Large intestine (tissue), 12 donors: ENCODE measurements at places on chromosomes 12 and 14. TPM values are rescaled to one million over a fixed set of nuclear protein-coding genes. Genes with fewer than 3 reads are reported as not detected.

DNA sequence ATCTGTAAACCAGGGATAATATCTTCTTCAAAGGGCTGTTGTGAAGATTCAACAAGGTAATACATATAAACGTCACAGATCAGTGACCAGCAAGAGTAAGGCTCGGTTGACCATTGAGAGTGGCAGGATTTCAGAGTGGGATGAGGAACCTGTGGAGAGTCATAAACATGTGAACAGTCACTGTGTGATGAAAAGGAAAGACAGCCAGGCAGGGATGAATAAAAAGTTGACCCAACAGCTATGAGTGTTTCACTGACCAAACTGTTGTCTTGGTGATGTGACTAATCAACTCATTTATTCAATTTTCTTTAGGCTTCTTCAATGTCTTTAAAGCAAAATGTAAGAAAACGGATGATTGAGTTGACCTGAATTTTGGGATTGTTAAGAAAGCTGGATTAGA, 8.6 kb upstream of the FRMD6 start:
- DNase-seq = no peak

- DNase-seq = peak; percentile 5
Measured at GRCh38 chr12:105279460-105280056, 43.6 kb upstream of the APPL2 start.

GRCh38 chr12:48000878-48001504, 3.3 kb downstream of the COL2A1 start:
- peak; percentile 69 for DNase-seq

DNA sequence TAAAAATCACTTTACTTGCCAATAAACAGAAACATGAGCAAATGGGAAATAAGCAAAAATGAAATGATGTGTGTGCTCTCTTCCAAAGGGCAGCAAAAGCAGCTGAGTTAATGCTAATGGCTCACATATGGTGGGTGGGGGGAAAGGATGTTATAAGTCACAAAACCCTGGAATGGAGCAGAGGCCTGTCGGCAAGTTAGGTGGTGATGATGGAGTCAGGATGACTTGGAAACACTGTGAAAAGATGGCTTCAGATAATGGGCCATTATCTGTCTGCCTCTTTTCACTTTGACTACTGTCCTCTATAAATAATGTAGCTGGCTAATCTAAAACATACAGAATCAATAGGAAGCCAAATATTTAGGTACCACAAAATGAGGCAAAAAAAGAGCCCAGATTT, 228.7 kb downstream of the APAF1 start:
- DNase-seq = no peak

- no peak for DNase-seq
Measured at GRCh38 chr14:70171726-70172125, 17.0 kb downstream of the SLC8A3 start.

DNA sequence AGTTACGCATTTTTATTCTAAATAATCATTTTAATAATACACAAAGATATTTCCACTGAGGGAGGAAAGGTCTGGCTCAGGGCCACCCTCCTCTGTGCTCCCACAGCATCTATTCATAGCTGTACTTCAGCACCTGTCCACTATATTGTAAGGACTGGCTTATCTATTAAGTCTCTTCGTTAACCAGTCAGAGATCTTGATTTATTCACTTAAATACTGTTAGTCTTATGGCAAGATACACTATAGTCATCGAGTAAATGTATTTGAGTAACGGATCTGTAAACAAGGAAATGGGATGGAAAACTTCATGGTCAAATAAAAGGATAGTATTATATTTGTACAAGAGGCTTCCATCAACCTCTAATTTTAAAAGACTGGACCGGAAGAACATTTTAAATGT, 54.6 kb downstream of the SPTLC2 start:
- DNase-seq = no peak

GRCh38 chr12:91890742-91891141, 254.9 kb downstream of the BTG1 start:
- DNase-seq = no peak

- no peak for DNase-seq
Measured at GRCh38 chr12:49518914-49519573, 19.8 kb upstream of the KCNH3 start.

DNA sequence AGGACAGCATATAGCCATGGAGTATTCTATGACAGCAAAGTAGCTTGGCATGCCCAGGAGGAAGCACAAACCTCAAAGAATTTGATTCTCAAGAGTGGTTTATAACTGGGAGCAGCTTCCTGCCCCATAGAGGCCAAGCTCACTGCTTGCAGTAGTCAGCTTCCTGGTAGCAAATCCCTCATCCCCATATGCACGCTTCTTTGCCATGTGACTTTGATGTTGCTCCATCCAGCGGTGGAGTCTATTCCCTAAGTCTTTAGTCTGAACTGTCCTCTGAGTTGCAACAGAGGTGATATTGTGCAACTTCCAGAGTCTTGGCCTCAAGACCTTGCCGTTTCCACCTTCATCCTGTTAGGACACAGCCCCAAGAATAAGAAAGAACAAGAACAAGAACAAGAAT, 996.8 kb upstream of the TMEM132C start:
- peak; percentile 6 for DNase-seq

- no peak for DNase-seq
Measured at GRCh38 chr12:12399776-12400305, 43.0 kb downstream of the BORCS5 start.

- no peak for DNase-seq
Measured at GRCh38 chr14:64870160-64870559, 9.5 kb downstream of the SPTB start.

DNA sequence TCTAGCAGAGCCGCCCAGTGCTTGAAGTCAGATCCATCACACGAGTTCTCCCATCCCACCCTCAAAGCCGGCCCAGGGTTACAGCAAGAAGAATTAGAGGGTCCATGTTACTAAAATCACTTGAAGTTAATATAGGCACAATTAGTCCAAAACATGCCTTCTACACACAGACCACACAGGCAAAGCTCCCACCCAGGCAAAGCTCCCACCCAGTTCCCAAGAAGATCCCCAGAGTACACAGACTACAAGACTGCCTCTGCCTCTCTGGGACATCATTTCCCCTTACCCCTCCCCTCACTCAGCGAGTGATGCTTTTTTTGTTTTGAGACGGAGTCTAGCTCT, 3.3 kb downstream of the GLI1 start:
- no peak for DNase-seq

- DNase-seq = no peak
Measured at GRCh38 chr12:6122201-6122600, 2.3 kb downstream of the VWF start.

DNA sequence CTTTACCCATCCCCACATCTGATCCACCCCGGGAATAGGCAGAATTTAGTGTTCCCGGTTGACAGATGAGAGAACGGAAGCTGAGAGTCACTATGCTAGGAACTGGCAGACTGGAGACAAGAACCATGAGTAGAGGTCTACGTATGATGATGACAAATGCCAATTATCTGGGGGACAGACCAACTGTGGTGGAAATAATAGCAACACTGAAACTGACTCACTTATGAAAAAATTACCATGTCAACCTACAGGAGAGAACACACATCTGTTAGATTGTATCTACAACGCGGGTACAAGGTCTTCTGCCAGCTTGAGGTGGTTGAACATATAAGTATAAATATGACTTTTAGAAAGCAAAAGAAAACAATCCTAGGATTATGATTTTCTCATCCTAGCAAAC, 15.4 kb upstream of the SELPLG start:
- DNase-seq = no peak

DNA sequence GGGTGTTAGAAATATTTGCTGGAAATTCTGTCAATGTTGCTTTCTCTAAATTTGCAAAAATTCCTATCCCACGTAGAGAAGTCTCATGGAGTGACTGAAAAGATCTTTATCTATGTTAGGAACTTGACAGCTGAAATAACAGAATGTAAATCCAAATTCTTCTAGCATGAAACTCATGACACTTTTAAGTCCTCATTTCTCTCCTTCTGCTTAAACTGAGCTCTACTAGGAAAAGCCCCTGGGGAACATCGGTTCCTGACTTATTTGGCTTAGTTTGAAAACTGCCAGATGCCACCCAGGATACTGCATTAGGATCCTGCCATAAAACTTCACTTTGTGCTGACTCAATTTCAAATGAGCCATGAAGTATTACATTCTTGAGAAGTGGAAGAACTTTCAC, 426.0 kb downstream of the GALC start:
- DNase-seq = no peak

DNA sequence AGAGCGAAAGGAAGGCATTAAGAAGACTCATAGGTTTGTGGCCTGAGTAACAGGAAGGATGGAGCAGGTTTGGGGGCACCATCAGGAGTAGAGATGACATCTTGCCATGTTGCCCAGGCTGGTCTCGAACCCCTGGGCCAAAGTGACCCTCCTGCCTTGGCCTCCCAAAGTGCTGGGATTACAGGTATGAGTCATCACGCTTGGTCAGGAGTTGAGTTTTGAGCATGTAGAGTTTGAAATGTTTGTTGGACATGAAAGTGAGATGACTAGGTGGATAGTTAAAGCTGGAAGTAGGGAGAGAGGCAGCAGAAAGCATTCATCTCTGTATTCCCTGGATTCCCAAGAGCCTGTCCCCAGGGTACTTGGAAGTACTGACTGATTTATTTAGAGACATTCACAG, 112.6 kb downstream of the ERC1 start:
- DNase-seq = no peak

DNA sequence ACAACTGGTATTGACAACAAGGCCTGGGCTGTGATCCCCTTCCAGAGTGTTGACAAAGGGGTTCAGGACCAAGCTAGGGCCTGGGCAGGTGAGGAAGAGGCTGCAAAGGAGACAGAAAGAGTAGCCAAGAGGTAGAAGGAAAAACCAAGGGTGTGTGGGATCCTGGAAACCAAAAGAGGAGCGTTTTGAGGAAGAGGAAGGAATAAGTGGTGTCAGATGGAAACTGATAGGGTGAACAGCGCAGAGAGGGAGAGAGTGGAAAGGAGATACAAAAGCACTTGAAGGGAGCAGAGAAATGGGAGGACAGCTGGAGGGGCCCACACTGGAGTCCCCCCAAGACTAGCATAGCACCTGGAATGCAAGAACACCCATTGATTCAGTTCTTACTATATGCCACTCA, 8.3 kb upstream of the HVCN1 start:
- no peak for DNase-seq

- no peak for DNase-seq
Measured at GRCh38 chr14:67510836-67511235, 22.3 kb upstream of the PLEKHH1 start.

DNA sequence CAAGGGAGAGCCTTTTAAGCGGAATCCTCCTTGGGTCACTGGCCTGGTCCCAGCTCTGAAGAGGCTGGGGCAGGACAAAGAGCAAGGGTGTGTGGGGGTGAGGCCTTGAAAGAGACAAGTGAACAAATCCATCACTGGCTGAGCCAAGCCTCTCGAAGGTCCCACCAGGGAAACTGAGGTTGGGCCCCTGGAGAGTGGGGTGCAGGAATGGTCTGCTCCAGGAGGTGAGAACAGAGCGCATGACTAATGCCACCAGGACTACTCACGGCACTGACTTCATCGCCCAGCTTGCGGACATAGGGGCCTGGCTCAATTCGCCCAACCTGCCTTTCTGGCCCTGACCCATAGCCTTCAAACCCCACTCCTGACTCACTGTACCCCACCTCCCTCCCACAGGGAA, 19.2 kb upstream of the DEGS2 start:
- DNase-seq = no peak

- peak; percentile 57 for DNase-seq
Measured at GRCh38 chr12:53052419-53053217, 2.8 kb downstream of the TNS2 start.

DNA sequence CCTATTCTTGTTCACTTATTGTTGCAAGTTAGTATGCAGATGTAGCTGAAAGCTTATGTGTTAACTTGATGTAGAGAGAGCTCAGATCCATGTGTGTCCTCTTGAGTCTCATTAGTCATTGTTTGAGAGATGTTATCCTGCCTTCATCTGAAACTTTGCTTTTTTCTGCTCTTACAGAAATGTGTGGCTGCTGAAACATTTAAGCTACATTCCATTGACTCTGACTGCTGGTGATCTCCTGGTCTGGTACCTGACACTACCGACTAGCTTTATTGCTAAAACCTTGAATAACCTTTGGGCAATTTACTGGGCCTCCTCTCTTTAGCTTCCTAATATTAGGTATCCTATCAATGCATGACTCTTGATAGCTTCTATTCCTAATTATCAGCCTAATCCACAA, 705.6 kb upstream of the FOXG1 start:
- no peak for DNase-seq

- DNase-seq = no peak
Measured at GRCh38 chr14:65336191-65336591, 76.3 kb upstream of the FUT8 start.

GRCh38 chr12:15700595-15700994, 88.6 kb downstream of the EPS8 start:
- DNase-seq = no peak

GRCh38 chr12:99983456-99984258, 1.1 kb downstream of the ANKS1B start:
- peak; percentile 8 for DNase-seq

GRCh38 chr14:29016050-29016900, 249.7 kb downstream of the FOXG1 start:
- DNase-seq = peak; percentile 27

- DNase-seq = no peak
Measured at GRCh38 chr12:29149691-29150281, 708 bp downstream of the FAR2 start.

- no peak for DNase-seq
Measured at GRCh38 chr12:46470036-46470627, 97.6 kb upstream of the SLC38A2 start.

GRCh38 chr12:119182701-119183493, 4.2 kb downstream of the HSPB8 start:
- DNase-seq = no peak

DNA sequence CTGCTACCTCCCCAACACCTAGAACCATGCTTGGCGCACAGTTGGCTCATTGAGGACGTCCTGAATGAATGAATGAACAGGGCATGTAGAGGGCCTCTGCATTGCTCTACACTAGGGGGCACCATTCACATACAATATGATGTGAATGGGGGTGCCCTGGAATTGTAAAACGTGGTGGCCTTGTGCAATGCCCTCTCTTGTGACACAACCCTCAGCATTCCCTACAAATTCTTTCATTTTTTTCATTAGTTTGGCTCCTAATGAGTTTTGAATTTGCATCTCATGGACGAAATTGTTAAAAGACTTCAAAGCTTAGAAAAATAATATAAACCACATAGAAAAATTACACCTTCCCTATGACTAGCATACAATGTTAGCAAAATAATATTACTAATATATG, 2.3 kb upstream of the DIO2 start:
- peak; percentile 14 for DNase-seq

GRCh38 chr12:31655208-31655607, 4.3 kb upstream of the ETFBKMT start:
- DNase-seq = no peak

GRCh38 chr14:56741325-56741724, 69.0 kb downstream of the OTX2 start:
- no peak for DNase-seq

The AMHR2 gene
- polyA plus RNA-seq = 8.8 TPM

The OR4E2 gene
- polyA plus RNA-seq = not detected

The PRH2 gene
- 0.55 TPM for polyA plus RNA-seq

The NAV3 gene
- 4.8 TPM for polyA plus RNA-seq

The CCDC177 gene
- 0.07 TPM for polyA plus RNA-seq

The KRT79 gene
- polyA plus RNA-seq = not detected

The MGP gene
- polyA plus RNA-seq = 152 TPM

The PPP1R3E gene
- 27.3 TPM for polyA plus RNA-seq

The RNASE2 gene
- polyA plus RNA-seq = 0.39 TPM

The C3AR1 gene
- 6.1 TPM for polyA plus RNA-seq

The CLEC6A gene
- polyA plus RNA-seq = not detected

The GLIPR1L1 gene
- polyA plus RNA-seq = 0.27 TPM

The TMEM253 gene
- 62.3 TPM for polyA plus RNA-seq

The CCDC77 gene
- polyA plus RNA-seq = 12.0 TPM

The CLEC4C gene
- polyA plus RNA-seq = 0.07 TPM

The PRB2 gene
- 0.28 TPM for polyA plus RNA-seq

The SYNE3 gene
- polyA plus RNA-seq = 1.2 TPM
